Suprapubic skin (tissue), 4 donors: ENCODE measurements at places on chromosomes 3 and 15. TPM values are rescaled to one million over a fixed set of nuclear protein-coding genes. Genes with fewer than 3 reads are reported as not detected.

GRCh38 chr3:133890037-133890436, 5.6 kb downstream of the RAB6B start:
- DNase-seq: no peak
- no peak overlapping the region for H3K4me3 ChIP-seq
- H3K36me3 ChIP-seq: no peaks in the 10 kb centered on the region
- H3K27me3 ChIP-seq: peaks cover 10% of the 10 kb centered on the region

- H3K4me1 ChIP-seq: no peaks in the 10 kb centered on the region
- H3K27ac ChIP-seq: no peak overlapping the region
- H3K36me3 ChIP-seq: peaks cover 71% of the 10 kb centered on the region
Measured at GRCh38 chr3:183796372-183796771, 29.0 kb downstream of the MAP6D1 start.

- H3K4me1 ChIP-seq: peaks cover 9% of the 10 kb centered on the region
- no peaks in the 10 kb centered on the region for H3K36me3 ChIP-seq
- H3K27ac ChIP-seq: no peak overlapping the region
- no peak overlapping the region for H3K4me3 ChIP-seq
Measured at GRCh38 chr3:189233225-189233858, 61.6 kb downstream of the TPRG1 start.

- H3K27ac ChIP-seq: no peak overlapping the region
- no peak overlapping the region for H3K4me3 ChIP-seq
- no peaks in the 10 kb centered on the region for H3K4me1 ChIP-seq
- no peak for DNase-seq
Measured at GRCh38 chr3:183541738-183542137, 13.8 kb downstream of the KLHL6 start.

DNA sequence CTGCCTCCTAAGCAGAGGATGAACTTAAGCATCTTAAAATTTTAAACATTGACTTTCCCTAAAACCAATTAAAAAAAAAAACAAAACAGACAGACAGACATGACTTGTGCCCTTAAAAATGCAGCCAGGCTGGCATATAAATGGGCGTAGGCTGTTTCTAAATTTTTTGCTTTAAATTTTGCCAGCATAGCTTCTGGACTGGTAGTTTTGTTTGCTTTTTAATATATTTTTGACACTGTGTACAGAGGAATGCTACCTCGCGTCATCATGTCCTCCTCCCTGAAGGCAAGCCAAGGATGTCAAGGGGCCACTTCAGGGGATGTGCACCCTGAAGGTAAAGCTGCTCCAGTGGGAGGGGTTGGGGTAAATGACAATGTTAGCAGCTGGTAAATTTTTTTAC, 134.8 kb downstream of the PGPEP1L start:
- no peak for DNase-seq
- peaks cover 36% of the 10 kb centered on the region for H3K4me1 ChIP-seq
- no peak overlapping the region for H3K27ac ChIP-seq
- H3K36me3 ChIP-seq: no peaks in the 10 kb centered on the region
- H3K4me3 ChIP-seq: no peak overlapping the region

DNA sequence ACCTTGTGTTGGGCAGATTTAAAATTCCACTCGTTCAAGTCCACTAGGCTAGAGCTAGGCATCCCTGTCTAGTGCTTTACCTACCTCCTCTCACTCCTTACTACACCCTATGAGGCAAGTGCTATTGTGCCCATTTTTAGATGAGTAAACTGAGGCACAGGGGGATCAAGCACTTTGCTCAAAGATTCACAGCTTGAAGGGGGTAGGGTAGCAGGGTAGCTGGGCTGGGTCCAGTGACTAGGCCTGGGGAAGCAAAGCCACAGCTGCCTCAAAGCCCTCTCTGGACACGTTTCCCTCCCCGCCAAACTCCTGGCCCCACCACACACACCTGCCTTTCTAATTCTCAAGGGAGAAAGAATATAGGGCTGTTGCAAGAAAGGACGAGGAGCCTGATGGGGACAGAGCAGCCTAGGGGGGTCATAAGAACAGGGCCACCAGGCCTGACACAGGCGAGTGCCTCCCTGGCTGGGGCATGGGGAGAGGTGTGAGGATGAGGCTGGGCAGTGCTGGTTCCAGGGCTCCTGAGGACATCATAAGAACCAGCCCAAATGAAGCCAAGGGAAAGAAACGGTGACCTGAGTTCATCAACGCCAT, 34.8 kb upstream of the SFMBT1 start:
- no peak for DNase-seq
- H3K4me3 ChIP-seq: no peak overlapping the region
- peaks cover 8% of the 10 kb centered on the region for H3K4me1 ChIP-seq

DNA sequence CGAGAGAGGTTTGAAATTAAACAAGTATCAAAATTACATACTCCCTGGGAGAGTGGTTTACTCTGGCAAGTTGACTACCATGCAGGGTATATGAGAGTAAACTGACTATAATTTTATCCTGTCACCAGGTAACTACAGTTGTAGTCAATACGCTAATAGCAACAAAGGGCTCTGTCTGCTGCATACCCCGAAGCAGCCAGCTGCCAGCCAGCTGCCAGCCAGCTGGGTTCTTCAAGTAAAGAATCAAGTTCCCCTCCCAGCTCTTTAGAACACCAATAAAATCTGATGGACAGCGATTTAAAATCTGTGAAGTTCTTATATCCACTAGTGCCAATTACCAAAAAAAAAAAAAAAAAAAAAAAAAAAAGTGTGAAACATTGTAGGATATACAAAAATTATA, 417.7 kb upstream of the CFAP20DC start:
- no peak overlapping the region for H3K4me3 ChIP-seq
- H3K36me3 ChIP-seq: no peaks in the 10 kb centered on the region
- no peaks in the 10 kb centered on the region for H3K4me1 ChIP-seq
- H3K27me3 ChIP-seq: no peaks in the 10 kb centered on the region

ZNF662 gene
- 12.8 TPM for total RNA-seq

DNA sequence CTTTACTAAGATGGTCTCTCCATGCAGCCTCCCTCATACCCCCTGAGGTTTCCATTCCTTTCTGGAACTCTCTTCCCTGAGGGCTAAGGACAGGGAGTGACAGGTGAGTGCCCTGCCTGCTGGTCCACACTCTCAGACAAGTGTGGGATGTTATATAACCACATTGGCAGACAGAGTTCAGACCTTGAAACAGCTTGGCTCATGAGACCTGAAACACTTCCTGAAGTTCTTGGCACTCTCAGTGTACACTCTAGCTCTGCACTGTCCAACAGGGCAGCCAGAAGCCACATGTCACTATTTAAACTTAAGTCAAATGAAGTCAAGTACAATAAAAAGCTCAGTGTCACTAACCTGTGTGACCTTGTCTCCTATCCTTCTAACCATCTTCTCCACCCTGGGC, 188.5 kb downstream of the ZNF621 start:
- H3K4me3 ChIP-seq: no peak overlapping the region
- no peaks in the 10 kb centered on the region for H3K36me3 ChIP-seq
- no peak overlapping the region for H3K27ac ChIP-seq
- DNase-seq: no peak
- no peaks in the 10 kb centered on the region for H3K4me1 ChIP-seq

CHRNB4 gene
- not detected for total RNA-seq

GRCh38 chr15:90101969-90102890, at the start of gene IDH2:
Gene IDH2 (minus strand): TSS chr15:90102468. CDS start chr15:90102390, 78 bp downstream.
- DNase-seq: no peak
